ENCODE measurements at places on chromosomes 13 and 19. TPM values are rescaled to one million over a fixed set of nuclear protein-coding genes. Genes with fewer than 3 reads are reported as not detected.

The PSG1 gene
- 1.1 TPM for total RNA-seq

The EBI3 gene
- total RNA-seq: 0.36 TPM

The NLRP11 gene
- not detected for total RNA-seq

The SPACA4 gene
- total RNA-seq: not detected

The LSR gene
- total RNA-seq: 0.28 TPM

The B3GNT8 gene
- total RNA-seq: under 0.01 TPM

The IZUMO2 gene
- not detected for total RNA-seq

The STOML3 gene
- not detected for total RNA-seq

The DCLK1 gene
- total RNA-seq: under 0.01 TPM

The LDLR gene
- total RNA-seq: 40.5 TPM

The ATG4D gene
- 9.2 TPM for total RNA-seq

The ACTMAP gene
- 0.54 TPM for total RNA-seq

The ZNF709 gene
- 4.2 TPM for total RNA-seq

The SIGLEC12 gene
- not detected for total RNA-seq

The FCER2 gene
- not detected for total RNA-seq

The MTMR6 gene
- total RNA-seq: 33.1 TPM

The SPRYD7 gene
- 5.6 TPM for total RNA-seq

The SH2D3A gene
- not detected for total RNA-seq

The MEDAG gene
- 0.36 TPM for total RNA-seq

The KL gene
- total RNA-seq: not detected

The MUC16 gene
- not detected for total RNA-seq

The ATXN8OS gene
- total RNA-seq: not detected

The NAPSA gene
- total RNA-seq: not detected

The SPTBN4 gene
- total RNA-seq: 0.83 TPM

The GNG8 gene
- total RNA-seq: not detected

The CLEC17A gene
- total RNA-seq: not detected

The FXYD7 gene
- total RNA-seq: not detected

The ZFP30 gene
- 10.2 TPM for total RNA-seq

The PDE4C gene
- 0.18 TPM for total RNA-seq

The ELF1 gene
- total RNA-seq: 36.9 TPM

The SYT5 gene
- under 0.01 TPM for total RNA-seq

The ZNF444 gene
- 2.5 TPM for total RNA-seq

The CEACAM4 gene
- total RNA-seq: not detected

The HCN2 gene
- 0.72 TPM for total RNA-seq

The STARD13 gene
- 46.9 TPM for total RNA-seq

The SBSN gene
- total RNA-seq: 0.56 TPM

The MADCAM1 gene
- not detected for total RNA-seq

The IGFL2 gene
- not detected for total RNA-seq

The CBLC gene
- not detected for total RNA-seq

The ZNF808 gene
- total RNA-seq: 22.8 TPM

The LYL1 gene
- total RNA-seq: 0.28 TPM

The RFPL4AL1 gene
- not detected for total RNA-seq

The ZNF418 gene
- total RNA-seq: 4.2 TPM

The MLLT1 gene
- total RNA-seq: 1.3 TPM

The IL4I1 gene
- total RNA-seq: 0.36 TPM

The TNFSF9 gene
- not detected for total RNA-seq

The POLRMT gene
- total RNA-seq: 10.3 TPM

The WDR88 gene
- not detected for total RNA-seq

The HOMER3 gene
- total RNA-seq: 50.8 TPM

The CNN2 gene
- 270 TPM for total RNA-seq

The TEX29 gene
- not detected for total RNA-seq

All from IMR-90 (cell line).